ENCODE measurements at places on chromosomes 16 and 17.

DNA sequence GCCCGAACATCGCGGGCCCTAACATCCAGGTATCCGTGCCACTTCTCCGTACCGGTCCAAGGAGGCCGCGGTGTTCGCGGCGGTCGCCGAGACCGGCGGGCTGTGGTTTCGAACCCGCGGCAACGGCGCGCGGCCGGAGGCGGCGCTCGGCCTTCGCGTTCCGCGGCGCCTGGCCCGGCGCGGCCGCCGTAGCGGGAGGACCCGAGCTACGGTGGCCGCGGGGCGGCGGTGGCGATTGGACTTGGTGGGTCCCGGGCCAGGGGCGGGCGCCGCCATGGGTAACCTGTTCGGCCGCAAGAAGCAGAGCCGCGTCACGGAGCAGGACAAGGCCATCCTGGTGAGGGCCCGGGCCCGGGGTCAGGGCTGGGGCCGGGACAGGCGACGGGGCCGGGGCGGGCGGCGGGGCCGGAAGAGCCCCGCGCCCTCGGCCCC, at the start of gene CHMP6:
Gene CHMP6, plus strand, starts transcription at position 197 of the 432 bp plus-strand sequence. Its CDS starts 78 bp downstream, at position 275.
- DNase-seq: peak; percentile 90

DNA sequence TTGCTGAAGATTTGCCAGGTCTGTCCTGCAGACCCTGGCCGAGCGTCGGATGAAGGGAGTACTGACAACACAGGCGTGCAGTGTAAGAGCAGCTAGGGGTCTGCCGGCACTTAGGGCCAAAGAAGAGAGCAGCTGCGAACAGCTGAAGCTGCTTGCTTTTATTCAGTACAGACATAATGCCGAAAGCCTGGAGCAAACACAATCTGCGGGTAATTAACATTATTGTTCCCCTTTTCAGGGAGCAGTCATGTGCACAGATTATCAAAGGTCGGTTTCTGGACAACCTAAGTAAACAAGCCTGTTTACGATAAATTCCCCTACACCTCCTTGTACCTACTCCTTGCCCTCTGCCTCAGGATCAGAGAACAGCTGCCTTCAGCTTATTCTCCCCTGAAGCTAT, 12.0 kb upstream of the KRT23 start:
- no peak for DNase-seq

DNA sequence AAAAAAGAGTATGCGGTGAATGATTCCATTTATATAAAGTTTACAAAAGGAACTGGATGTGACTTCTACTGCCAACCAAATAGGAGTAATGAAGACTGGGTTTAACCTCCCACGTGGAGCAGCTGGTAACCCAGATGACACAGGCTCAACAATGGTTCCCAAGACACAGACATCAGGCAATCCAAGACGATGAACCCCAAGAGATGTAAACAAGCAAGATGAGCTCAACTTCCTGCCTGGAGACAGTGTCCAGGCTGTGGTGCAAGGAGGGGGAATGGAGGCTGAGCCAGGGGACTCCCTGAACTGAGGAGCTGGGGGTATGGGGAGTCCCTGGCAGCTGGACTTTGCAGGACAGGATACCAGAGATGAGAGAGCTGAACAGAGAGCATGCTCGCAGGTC, 104.7 kb downstream of the LITAF start:
- DNase-seq: no peak

GRCh38 chr16:90084215-90084950, 7.3 kb upstream of the PRDM7 start:
- no peak for DNase-seq

DNA sequence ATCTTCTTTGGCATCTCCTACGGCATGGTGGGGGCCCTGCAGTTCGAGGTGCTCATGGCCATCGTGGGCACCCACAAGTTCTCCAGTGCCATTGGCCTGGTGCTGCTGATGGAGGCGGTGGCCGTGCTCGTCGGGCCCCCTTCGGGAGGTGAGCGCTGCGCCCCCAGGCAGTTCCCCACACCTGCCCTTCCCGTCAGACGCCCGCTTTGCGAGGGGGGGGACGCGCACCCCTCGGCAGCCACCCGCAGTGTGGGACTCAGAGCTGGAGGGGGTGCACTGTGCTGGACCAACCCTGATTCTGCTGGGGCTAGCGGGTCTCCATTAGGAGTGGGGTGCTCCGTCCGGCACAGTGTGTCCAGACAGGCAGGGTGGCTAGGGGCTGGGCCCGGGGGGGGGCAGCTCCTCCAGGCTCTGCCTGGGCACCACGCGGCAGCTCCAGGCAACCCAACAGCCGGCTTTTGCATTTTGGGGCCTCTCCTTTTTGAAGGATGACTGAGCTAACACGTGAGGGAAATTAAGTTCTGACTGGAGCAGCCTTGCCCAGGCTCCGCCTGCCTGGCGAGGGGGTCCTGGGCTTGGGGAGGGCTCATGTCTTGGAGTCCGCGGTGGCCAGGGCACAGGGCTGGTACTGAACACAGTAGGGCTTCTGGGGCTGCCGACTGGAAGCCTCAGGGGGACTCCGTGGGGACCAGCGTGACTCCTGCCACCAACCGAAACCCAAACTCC, 9.1 kb downstream of the SLC16A3 start:
- peak; percentile 67 for DNase-seq

DNA sequence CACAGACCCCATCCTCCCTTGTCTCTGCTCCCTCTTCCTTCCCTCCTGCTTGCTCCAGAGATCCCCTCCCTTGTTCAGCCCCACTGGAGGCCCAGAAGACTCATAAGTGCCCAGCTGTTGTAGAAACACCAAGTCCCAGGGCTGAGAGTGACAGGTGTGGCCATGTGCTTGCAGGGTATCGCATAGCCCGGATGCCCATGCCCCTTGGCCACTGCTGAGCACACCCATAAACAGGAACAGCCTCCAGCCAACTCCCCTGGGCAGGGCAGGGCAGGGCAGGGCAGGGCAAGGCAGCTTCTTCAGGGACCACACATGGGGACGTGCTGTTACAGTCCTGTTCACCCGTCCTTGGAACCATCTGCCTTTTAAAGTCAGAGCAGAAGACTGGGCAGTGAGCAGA, 2.0 kb downstream of the CACNG1 start:
- DNase-seq: no peak

- peak; percentile 76 for DNase-seq
Observed at GRCh38 chr17:44348234-44348987, 3.3 kb downstream of the GRN start.

- no peak for DNase-seq
Observed at GRCh38 chr17:35889818-35890773, 9.9 kb upstream of the CCL5 start.

DNA sequence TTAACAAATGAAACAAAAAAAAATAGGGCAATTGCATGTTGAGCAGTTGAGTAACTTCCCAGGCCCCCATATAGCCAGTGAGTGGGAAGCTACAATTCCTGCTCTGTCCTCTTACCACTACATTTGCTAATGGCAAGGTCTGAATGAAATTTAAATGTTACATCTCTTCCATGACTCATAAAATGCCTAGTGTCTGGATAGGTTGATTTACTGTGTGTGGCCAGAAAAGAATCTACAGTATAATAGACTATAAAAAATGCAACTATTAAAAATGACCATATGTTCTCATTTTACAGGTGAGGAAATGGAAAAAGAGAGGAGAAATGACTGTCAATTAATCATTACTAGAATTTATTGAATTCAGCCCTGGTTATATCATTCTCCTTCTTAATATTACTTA, 1199.3 kb downstream of the CDH11 start:
- no peak for DNase-seq

DNA sequence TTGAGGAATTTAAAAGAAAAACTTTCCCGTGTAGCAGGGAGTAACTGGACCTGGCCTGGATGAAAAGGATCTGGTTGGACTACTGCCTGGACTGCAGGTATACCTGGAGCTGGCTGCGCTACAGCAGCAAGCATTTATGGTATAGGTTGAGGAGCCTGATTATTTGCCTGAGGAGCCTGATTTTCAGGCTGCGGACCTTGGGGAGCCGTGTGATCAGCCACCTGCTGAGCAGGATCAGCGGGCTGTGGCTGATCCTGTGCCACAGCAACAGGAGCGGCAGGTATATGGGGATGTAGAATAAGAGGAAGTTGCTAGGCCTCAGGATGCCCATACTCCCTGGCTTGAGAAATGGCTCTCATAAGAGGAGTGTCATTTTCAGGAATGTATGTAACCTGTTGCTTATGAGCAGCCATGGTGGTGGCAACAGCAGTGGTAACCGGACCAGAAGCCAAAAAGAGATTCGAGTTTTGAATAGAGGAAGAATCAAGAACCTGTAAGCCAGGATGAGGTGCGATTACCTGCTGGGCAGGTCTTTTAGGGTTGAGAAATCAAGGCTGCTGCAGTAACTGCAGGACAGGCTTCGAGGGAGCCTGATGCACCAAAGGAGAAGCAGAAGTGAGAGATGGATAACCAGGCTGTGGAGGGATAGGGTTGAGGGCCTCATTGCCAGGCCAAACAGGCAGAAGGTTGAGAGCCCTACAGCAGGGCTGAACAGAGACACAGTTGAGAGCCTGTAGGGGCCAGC, 60.9 kb upstream of the ARL4D start:
- DNase-seq: no peak

DNA sequence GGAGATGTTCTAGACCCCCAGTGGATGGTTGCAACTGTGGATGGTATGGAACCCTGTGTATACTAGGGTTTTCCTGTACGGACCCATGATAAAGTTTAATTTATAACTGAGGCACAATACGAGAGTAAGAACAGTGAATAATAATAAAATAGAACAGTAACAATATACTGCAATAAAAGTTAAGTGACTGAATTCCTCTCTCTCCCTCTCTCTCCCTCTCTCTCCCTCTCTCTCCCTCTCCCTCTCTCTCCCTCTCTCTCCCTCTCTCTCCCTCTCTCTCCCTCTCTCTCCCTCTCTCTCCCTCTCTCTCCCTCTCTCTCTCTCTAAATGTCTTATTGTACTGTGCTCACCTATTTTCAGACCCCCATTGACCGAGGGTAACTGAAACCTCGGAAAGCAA, 291.0 kb downstream of the IRF8 start:
- DNase-seq: no peak

DNA sequence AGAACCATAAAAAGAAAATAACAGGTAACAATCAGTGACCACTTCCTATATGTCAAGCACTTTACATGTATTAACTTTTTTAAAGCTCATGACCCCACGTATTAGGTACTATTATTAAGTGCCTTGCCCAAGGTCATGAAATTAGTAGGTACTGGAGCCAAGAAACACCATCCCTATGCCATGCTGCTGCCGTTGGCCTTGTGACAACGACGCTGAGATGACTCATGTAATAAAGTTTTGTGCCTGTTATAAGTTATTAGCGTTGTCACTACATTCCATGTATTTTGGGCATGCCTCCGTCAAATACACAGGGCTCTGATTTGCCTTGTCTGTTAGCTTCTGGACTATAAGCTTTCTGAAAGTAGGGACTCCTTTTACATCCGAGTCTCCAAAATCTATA, 1.4 kb downstream of the BBS2 start:
- no peak for DNase-seq

GRCh38 chr17:17728146-17728545, 46.9 kb downstream of the RAI1 start:
- DNase-seq: no peak

GRCh38 chr17:59124665-59125064, 18.0 kb upstream of the TRIM37 start:
- DNase-seq: no peak

- DNase-seq: peak; percentile 82
Observed at GRCh38 chr16:8581831-8582580, 8.3 kb downstream of the TMEM114 start.

DNA sequence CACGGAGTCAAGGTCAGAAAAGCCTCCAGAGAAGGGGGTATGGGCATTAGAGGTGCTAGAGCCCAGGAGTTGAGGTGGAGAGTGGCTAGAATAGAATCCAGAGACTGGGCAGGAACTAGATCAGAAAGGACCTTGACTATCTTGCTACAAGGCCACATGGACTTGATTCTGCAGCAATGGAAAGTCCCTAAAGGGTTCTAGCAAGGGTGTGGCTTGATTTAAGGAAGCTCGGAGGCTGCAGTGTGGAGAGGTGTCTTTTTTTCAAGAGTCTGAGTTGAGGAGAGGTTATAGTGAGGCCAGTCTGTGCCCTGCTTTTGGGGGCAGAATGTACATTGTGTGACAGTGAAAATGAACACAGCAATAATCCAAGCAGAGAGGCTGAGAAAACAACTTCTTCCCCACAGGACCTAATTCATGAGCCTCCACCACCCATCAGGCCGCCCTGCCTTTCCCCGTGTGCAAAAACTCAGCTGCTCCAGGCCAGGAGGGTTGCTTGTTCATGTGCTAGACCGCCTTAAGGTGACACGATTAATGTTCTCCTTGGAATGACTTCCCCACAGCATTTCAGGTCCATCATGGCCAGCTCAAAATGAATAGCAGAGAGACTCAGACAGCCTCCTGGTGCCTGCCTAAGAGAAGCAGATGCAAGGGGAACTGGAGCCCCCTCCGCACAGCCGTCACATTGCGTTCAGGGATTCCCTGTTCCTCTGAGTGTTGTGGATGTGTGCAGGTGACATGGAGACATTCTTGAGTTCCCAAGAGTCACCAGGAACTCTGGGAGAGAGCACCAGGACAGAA, 8.7 kb upstream of the BEAN1 start:
- DNase-seq: no peak

GRCh38 chr17:39753514-39754160, 15.9 kb downstream of the GRB7 start:
- DNase-seq: no peak

GRCh38 chr17:38731526-38732294, 1.6 kb downstream of the CISD3 start:
- no peak for DNase-seq

GRCh38 chr16:894841-895240, 75.9 kb downstream of the LMF1 start:
- DNase-seq: no peak

Data from upper lobe of right lung (tissue), 1 donor.